ENCODE measurements at places on chromosomes 5 and 9.

GRCh38 chr9:92159058-92159457 lies 43.8 kb upstream of the SPTLC1 start:
- DNase-seq: no peak

- DNase-seq: no peak
Observed at GRCh38 chr5:103993031-103993430, 430.4 kb upstream of the NUDT12 start.

DNA sequence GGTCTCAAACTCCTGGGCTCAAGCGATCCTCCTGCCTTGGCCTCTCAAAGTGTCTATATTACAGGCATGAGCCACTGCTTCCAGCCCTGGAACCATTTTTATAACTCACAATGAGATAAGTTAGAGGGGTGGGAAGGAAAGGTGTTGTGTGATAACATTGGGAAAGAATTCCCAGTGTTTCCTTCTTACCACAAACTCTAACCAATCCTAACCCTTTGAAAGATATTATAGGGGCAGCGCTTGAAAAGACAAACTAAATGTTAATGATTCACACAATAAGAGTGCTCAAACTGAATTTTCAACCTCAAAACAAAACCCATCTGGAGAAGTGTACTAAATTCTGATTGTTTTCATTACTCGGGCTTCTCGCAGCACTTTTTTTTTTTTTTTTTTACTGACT lies 109.7 kb downstream of the TSSK1B start:
- no peak for DNase-seq

GRCh38 chr5:90307322-90307721 lies 102.2 kb downstream of the CETN3 start:
- DNase-seq: no peak

GRCh38 chr5:82058710-82059109 lies 86.9 kb downstream of the ATG10 start:
- DNase-seq: no peak

GRCh38 chr5:81359108-81359507 lies 34.8 kb downstream of the ACOT12 start:
- DNase-seq: no peak

- DNase-seq: no peak
Observed at GRCh38 chr5:85500869-85501268, 1116.2 kb upstream of the EDIL3 start.

DNA sequence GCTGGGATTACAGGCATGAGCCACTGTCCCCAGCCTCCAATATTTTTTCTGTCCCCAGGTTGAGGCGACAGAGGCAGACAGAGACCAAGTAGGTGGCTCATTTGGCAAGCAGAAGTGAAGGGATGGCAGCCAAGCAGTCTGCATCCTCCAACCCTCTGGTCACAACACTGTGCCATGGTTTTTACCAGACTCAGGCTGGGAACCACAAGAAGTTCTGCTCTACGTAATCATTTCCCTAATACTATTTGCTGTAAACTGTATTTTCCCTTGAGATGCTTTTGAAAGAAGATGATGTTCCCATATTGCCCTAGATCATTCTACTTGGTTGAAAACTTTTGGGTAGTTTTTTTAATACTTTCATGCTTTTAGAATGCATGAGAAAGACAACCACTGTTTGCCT lies 40.5 kb downstream of the PTTG1 start:
- no peak for DNase-seq

GRCh38 chr9:35729700-35730485 lies 2.1 kb downstream of the TLN1 start:
- DNase-seq: no peak

- peak; percentile 62 for DNase-seq
Observed at GRCh38 chr5:88690409-88691229, 192.4 kb downstream of the MEF2C start.

- no peak for DNase-seq
Observed at GRCh38 chr9:129989362-129989708, 53.7 kb downstream of the FNBP1 start.

DNA sequence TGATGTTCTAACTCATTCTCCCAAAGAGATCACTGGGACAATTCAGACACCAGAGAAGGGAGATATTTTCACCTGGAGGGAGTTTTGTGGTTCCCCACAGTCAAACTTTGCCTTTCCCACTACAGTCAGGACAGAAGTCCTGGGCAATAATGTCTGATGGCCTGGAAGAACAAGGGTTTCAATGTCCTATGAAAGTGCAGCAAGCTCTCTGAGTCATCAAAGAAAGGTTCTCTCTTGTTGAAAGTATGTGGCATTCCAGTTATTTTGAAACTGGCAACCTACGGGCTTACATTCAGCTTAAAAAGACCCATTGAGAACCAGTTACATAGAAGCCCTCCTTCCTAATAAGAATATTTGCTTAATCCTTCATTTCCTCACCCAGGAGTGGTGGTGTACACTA lies 103.9 kb downstream of the INSYN2B start:
- DNase-seq: no peak

- no peak for DNase-seq
Observed at GRCh38 chr5:107282061-107282460, 388.7 kb downstream of the EFNA5 start.

DNA sequence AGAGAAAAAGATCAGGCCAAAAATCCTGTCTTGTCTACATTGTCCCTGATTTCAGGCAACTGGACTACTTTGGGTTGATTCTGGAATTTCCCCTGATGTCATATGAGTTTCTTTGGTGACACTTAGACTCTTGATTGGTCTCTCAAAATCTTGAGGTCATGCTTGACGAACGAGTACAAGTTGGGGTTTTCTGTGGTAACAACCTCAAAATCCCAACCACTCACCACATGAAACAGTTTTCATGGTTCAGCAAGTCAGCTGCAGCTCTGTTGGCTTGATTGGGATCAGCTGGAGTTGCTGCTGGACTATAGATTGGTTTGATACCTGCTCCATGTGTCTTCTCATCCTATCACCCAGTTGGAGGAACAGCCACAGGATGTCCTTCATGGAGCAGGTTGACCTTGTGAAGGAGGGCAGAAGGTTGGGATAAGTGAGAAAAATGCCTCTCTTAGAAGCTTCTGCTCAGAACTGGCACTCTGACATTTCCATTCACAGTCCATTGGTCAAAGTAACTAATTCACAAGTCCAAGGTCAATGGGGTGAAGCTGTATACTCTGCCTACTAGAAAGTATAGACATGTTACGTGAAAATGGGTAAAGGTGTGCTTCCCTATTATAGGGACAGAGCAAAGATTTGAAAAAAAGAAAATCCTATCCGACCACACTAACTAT lies 284.5 kb downstream of the SH3GL2 start:
- DNase-seq: no peak

- DNase-seq: no peak
Observed at GRCh38 chr5:138438003-138438723, 694 bp upstream of the REEP2 start.

- no peak for DNase-seq
Observed at GRCh38 chr9:13295556-13295955, 16.1 kb upstream of the MPDZ start.

GRCh38 chr5:161897033-161897432 lies 49.1 kb downstream of the GABRA1 start:
- no peak for DNase-seq

GRCh38 chr5:50401336-50401735 lies 39.8 kb downstream of the EMB start:
- no peak for DNase-seq

DNA sequence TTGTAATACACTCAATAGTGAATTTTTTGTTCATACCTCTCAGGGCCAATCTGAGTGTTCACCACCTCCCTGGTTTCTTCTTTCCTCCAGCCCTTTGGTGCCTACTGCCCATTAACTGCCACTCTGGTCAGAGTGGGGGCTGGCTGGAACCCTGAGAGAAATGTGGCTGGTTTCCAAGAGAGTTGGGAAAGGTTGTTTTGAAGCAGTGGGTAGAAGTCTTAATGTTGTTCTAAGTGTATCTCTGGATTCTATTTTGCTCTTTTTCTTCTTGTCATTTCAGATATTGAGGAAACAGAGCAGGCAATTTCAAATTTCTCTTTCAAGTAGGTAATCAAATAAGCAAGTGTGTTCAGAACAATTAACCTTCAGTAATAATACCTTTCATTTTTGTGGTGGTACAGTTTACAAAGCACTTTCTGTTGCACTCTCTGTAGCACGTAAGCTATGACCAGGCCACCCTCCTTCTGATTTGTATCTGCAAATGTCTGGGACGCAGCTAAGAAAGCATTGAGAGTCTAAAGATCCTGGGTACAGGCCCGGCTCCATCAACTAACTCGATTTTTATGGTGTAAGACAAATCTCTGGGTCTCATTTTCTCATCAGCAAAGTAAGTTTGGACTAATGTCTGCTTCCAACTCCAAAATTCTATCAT lies 8.4 kb downstream of the SLC1A3 start:
- no peak for DNase-seq

GRCh38 chr5:154101184-154101583 lies 62.4 kb downstream of the MFAP3 start:
- DNase-seq: no peak

DNA sequence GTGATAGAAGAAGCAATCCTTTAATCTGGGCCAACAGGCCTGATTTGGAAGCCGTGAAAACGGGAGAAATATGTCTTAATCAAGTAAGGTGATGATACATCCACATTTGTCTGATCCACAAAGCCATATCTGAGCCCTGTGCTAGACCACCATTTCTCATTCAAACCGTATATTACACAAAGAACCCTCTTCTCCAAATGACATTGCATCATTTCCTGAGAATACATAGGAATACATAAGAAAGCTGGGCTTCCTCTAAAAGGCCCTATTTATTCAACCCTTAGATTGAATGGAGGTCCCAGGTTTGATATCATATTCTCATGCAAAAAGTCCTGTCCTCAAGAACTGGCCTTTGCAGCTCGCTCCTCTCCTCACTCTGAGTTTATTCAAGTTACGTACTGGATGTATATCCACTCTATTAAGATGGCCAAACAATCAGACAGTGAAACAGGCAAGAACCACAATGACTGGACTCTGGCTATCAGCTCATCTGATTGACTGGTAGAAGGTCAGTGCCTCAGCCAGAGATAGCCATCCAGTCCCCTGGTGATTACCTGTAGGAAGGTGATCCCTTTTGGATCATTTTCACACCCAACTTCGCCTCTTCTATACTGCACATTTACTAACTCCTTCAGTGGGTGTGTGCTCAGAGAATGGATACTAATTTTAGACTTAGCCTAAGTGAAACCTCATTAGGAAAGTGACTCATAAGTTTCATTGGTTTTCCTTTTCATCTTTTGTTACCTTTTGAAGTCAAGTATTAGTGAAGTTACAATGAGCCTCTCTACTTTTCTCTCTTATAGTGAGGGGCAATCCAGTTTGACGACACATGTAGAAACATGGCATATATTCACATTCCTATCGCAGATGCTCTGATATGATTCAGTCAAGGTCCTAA lies 167.6 kb upstream of the WWC1 start:
- no peak for DNase-seq

- no peak for DNase-seq
Observed at GRCh38 chr9:26682796-26683496, 209.7 kb downstream of the CAAP1 start.

DNA sequence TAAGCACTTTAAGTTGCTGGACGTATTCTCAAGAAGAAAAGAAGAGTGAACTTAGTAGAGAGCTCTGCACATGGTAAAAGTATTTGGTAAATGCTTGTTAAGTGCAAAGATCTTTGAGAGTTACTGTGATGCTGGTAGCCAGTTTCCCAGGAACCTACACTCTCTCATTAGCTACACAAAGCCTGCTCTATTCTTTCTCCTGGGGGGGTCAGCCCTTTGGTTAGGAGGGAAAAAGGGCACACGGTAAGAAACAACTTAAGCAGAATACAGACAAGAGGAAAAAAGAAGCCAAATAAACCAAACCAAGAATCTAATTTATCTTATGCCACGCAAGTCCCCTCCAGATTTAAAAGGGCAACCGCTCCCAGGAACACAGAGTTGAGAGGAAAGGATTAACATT lies 1100.1 kb upstream of the CDH10 start:
- DNase-seq: no peak

DNA sequence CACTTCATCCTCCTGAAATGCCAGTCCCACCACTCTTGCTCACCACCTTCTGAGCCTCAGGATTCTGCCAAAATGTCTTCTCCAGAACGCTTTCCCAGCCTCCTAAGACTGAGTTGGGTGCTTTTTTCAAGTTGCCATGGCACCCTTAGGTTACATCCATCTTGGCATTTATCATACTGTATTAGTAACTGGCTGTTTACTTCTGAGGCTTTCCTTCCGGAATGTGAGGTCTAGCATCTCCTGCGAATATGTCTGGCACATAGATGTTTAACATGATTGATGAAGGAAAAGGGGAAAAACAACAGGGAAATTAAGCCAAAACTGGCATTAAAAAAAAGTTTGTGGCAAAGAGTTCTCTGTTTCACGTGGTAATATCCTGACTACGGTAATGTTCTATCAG lies 24.9 kb downstream of the RNF130 start:
- DNase-seq: no peak
